Activated naive CD4-positive, alpha-beta T cell treated with anti-CD3 and anti-CD28 coated beads, Interleukin-2, amount 10 ng/mL, durations not matched to agents 5 hours and 36 hours (primary cell): ENCODE measurements at places on chromosomes 5 and 9. TPM values are rescaled to one million over a fixed set of nuclear protein-coding genes. Genes with fewer than 3 reads are reported as not detected.

The GCNT4 gene
- total RNA-seq, result 2.0 TPM

The PTGR1 gene
- not detected for total RNA-seq

The ZBED3 gene
- 2.6 TPM for total RNA-seq

The BTNL9 gene
- not detected for total RNA-seq

The TAF11L9 gene
- not detected for total RNA-seq

The ERCC6L2 gene
- total RNA-seq, result 42.1 TPM

The HSD17B4 gene
- 63.4 TPM for total RNA-seq

The SLC45A2 gene
- total RNA-seq, result not detected

The F12 gene
- 0.68 TPM for total RNA-seq

The C9 gene
- total RNA-seq, result not detected

The ADAMTSL1 gene
- total RNA-seq, result not detected

The LHX3 gene
- not detected for total RNA-seq

The C9orf50 gene
- not detected for total RNA-seq

The FBXL17 gene
- total RNA-seq, result 13.0 TPM

The FAM53C gene
- total RNA-seq, result 22.8 TPM

The PFN3 gene
- total RNA-seq, result not detected

The ERAP2 gene
- total RNA-seq, result 136 TPM

The ARHGAP26 gene
- 18.2 TPM for total RNA-seq

The PCDHB1 gene
- not detected for total RNA-seq

The CAVIN4 gene
- 0.13 TPM for total RNA-seq

The PRELID2 gene
- total RNA-seq, result 0.63 TPM

The CCNG1 gene
- total RNA-seq, result 172 TPM

The NINJ1 gene
- total RNA-seq, result 37.8 TPM
